GM13976 (cell line): ENCODE measurements at places on chromosomes 4 and X.

GRCh38 chrX:132757066-132757623, 201.3 kb downstream of the HS6ST2 start:
- DNase-seq: no peak

DNA sequence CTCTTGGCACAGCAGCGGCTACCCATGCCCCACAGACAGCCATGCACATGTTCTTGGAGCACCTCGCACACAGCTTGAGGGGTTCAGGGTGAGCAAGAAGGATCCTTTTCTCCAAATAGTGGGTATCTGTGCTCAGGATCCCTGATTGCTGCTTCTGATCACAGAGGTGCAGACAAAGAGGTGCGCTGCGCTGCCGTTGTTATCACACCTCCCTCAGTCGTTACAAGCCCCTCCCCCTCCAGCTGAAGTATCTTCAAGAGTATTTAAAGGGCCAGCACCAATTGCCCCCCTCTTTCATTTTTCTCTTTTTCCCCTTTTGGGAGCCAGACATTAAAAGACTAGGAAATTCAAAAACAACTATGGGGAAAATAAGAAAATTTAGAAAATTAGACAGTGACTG, 44.3 kb downstream of the NELFA start:
- DNase-seq: no peak

DNA sequence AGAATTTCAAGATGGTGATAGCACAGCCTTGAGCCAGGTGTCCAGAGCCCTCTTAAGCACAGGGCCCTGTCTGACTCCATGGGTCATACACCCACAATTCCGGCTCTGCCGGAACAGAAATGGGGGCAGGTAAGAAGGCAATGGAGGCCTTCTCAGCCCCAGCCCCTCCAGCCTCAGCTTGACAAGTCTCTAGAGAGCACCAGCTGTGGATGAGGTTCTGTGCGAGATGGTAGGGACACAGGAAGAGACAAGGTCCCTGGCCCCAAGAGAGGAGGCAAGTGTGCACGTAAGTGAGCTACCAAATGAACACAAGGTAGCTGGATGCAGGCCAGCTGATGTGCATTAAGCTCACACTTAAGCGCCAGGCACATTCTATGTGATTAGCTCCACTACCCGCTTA, 2.4 kb upstream of the PRRG3 start:
- no peak for DNase-seq

- DNase-seq: no peak
These were observed 589.9 kb upstream of the GALNT7 start for GRCh38 chr4:172578712-172579111.

DNA sequence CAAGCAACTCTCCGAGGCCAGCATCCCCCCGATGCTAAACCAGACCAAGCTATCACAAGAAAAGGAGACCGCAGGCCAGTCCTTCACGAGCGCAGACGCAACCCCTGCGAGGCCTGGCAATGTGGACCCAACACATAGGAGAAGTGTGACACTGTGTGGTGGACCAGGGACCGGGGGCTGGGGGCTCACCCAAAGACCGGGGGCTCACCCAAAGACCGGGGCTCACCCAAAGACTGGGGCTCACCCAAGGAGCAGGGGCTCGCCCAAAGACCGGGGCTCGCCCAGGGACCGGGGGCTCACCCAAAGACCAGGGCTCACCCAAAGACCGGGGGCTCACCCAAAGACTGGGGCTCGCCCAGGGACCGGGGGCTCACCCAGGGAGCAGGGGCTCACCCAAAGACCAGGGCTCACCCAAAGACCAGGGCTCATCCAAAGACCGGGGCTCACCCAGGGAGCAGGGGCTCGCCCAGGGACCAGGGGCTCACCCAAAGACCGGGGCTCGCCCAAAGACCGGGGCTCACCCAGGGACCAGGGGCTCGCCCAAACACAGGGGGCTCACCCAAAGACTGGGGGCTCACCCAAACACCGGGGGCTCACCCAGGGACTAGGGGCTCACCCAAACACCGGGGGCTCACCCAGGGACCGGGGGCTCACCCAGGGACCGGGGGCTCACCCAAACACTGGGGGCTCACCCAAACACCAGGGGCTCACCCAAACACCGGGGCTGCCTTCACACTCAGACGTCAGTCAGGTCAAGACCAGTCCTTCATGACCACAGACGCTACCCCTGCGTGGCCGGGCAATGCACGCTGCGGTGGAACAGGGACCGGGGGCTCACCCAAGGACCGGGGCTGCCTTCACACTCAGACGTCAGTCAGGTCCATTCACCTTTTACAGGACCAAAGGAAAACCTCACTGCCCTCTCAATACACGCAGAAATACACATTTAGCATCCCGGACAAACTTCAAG, 32.9 kb downstream of the PPP2R3B start:
- DNase-seq: no peak

DNA sequence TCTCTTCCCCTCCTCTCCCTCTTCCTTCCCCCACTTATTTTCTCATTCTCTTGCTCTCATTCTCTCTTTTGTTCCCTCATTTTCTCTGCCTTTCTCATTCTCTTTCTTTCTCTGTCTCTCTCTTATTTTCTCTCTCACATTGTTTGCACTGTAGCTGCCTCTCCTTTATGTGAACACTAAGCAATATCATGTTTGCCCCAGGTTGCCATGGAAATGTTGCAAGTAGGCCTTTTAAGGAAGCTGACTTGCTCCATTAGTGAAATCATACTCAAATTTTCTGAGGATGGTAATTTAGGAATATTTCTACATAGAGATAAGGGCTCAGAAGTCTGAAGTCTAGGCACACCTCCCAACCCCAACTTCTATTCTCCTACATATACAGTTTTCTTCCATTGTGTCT, 130.1 kb downstream of the EDA start:
- no peak for DNase-seq

DNA sequence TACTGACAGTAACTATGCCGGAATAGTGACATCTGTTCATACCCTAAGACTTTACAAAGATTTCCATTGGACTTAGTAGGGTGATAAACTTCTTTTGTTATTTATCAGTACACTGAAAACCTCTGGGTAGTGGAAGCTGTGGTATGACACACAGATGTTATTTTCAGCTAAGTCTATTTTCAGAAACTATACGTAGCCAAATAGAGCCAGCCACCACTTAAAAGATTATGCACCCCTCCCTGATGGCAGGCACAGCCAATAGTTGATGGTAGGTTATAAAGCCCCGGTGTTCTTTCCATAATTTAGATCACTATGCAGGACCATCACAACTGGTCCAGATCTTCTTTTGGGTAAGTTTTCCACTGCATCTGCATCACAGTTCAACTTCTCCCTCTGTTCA, 1603.2 kb upstream of the PABPC4L start:
- DNase-seq: no peak
